ENCODE measurements at places on chromosomes 2 and 18. TPM values are rescaled to one million over a fixed set of nuclear protein-coding genes. Genes with fewer than 3 reads are reported as not detected.

GRCh38 chr2:74079522-74080341 lies 68.0 kb downstream of the BOLA3 start:
- H3K4me1 ChIP-seq = peaks cover 3% of the 10 kb centered on the region
- H3K4me3 ChIP-seq = no peak overlapping the region
- no peaks in the 10 kb centered on the region for H3K36me3 ChIP-seq
- H3K27ac ChIP-seq = no peak overlapping the region
- DNase-seq = no peak
- H3K27me3 ChIP-seq = no peaks in the 10 kb centered on the region

- no peak overlapping the region for H3K4me3 ChIP-seq
- H3K36me3 ChIP-seq = no peaks in the 10 kb centered on the region
- peaks cover 10% of the 10 kb centered on the region for H3K4me1 ChIP-seq
- no peaks in the 10 kb centered on the region for H3K27me3 ChIP-seq
These were observed 168.6 kb downstream of the BCL2 start for GRCh38 chr18:63150942-63151421.

DNA sequence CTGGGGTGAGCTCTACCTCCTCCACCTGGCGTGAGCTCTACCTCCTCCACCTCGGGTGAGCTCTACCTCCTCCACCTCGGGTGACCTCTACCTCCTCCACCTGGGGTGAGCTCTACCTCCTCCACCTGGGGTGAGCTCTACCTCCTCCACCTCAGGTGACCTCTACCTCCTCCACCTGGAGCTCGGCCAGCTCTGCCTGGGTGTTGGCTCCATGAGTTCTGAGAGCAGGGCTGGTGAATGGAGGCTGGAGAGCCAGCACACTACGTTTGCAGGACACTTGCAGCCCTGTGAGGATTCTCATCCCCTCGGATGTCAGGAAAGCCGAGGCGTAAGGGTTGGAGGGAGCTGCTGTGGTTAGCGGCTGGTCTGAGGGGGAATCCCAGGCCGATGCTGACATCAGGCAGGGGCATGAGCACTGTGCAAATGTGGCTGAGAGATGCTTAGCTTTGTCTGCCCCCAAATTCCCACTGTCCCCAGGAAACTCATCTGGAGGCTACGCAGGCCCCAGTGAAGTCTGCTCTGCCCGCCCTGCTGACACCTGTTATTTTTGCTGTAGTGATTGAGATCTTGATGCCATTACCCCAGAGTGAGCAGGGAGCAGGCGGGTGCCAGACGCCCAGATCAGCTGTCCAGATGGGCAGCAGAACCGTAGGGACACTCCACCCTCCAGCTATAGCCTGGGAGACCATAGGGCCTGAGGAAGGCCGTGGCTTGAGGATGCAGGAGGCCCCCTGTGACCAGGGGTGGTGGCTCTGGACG lies 3.3 kb downstream of the CROCC2 start:
- H3K27ac ChIP-seq = no peak overlapping the region
- H3K4me1 ChIP-seq = no peaks in the 10 kb centered on the region
- no peak for DNase-seq
- no peaks in the 10 kb centered on the region for H3K36me3 ChIP-seq

GRCh38 chr2:225495706-225496105 lies 96.2 kb downstream of the NYAP2 start:
- H3K27me3 ChIP-seq = no peaks in the 10 kb centered on the region
- H3K4me1 ChIP-seq = no peaks in the 10 kb centered on the region
- no peak overlapping the region for H3K27ac ChIP-seq
- no peak overlapping the region for H3K4me3 ChIP-seq

DNA sequence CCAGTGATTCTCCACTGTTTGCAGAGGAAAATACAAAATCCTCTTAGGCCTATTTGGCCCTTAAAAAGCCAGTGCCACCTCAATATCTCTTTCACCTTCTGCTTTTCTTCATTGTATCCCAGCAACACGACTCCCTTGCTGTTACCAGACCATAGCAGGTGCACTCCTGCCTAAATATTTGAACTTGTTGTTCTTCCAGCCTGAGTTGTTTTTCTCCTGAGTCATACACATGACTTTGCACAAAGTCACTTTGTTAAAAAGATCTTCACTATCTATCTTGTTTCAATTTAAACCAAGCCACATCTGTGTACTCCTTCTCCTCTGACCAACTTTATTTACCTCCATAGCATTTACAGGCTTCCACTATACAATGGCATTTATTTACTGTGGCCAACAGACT lies 103.6 kb downstream of the LRRTM4 start:
- no peak overlapping the region for H3K27ac ChIP-seq
- H3K4me1 ChIP-seq = no peaks in the 10 kb centered on the region
- no peaks in the 10 kb centered on the region for H3K27me3 ChIP-seq

- peak overlapping the region; percentile 33 for H3K27ac ChIP-seq
- no peaks in the 10 kb centered on the region for H3K36me3 ChIP-seq
- no peaks in the 10 kb centered on the region for H3K27me3 ChIP-seq
- no peaks in the 10 kb centered on the region for H3K4me1 ChIP-seq
- no peak overlapping the region for H3K4me3 ChIP-seq
These were observed 93.7 kb upstream of the WDR75 start for GRCh38 chr2:189347540-189347939.

- no peaks in the 10 kb centered on the region for H3K27me3 ChIP-seq
- H3K4me3 ChIP-seq = no peak overlapping the region
- no peaks in the 10 kb centered on the region for H3K36me3 ChIP-seq
These were observed 155.2 kb downstream of the AFF3 start for GRCh38 chr2:99987160-99987559.

- peak within 1 kb of the TSS; percentile 85 for H3K27ac ChIP-seq
- peak; percentile 69 for DNase-seq
- H3K27me3 ChIP-seq = peaks cover 6% of the 10 kb centered on the region
- no peaks in the 10 kb centered on the region for H3K36me3 ChIP-seq
- H3K4me1 ChIP-seq = peaks cover 7% of the 10 kb centered on the region
- peak within 1 kb of the TSS; percentile 41 for H3K4me3 ChIP-seq
These were observed at the start of gene FHOD3 for GRCh38 chr18:36297417-36298125. TSS of gene FHOD3 (plus strand) at chr18:36297713. CDS start at chr18:36297836, 123 bp downstream.

DNA sequence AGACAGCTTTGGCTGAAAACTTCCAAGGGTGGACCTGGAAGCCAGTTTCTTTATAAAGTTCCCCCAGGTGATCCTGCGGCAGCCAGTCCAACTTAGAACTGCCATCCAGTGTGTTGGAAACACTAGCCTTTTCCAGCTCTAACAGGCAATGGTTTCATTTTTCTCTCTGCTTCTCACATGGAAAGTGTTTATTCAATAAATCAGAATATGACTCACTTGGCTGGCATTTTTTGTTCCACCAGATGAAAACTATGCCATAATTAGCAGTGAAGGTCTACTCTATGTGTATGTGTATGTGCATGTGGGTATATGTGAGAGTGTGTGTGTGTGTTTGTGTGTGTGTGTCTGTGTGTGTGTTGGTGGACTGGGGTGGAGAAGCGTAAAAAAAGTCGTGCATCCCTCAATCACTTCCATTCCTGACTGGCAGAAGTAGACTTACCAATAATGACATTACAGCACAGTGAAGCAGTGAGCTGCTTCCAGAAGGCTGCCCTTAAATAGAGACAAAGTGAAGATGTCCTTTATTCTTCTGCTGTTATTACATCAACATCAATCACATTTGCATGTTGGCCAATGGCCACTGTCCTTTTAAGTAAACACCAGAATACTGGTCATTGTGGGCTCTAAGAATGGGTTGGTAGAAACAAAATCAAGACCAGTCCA lies 90.9 kb upstream of the SETBP1 start:
- H3K27me3 ChIP-seq = no peaks in the 10 kb centered on the region
- no peak for DNase-seq
- H3K27ac ChIP-seq = no peak overlapping the region
- no peak overlapping the region for H3K4me3 ChIP-seq
- no peaks in the 10 kb centered on the region for H3K4me1 ChIP-seq

DNA sequence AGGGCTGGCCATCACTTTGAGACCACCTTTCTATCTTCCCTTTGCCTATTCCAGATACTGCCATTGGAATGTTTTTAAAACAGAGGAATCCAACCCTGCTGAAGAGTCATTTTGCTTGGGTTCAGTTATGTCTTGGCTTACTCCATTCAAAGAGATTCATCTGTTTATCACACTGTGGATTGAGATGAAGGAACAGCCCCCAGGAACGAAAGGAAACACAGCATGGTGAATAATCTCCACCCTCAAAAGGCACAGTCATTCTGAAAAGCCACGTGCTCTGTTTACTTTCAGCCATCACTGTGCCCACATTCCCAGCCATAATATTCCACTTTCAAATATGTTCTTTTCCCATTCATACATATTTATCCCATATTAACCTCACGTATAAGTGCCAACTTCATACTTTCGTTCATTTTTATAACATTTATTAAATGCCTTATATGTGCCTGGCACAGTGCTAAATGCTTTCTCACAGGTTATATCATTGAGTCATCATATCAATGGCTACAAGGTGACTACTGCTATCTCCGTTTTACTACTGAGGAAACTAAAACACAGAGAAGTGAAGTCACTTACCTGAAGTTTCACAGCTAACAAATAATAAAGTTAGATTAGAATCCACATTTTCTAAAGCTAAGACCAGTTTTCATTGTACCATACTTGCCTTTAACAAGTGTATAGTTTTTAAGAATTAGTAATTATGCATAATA lies 143.6 kb downstream of the OSR1 start:
- H3K36me3 ChIP-seq = no peaks in the 10 kb centered on the region
- no peak overlapping the region for H3K4me3 ChIP-seq
- DNase-seq = no peak
- H3K4me1 ChIP-seq = no peaks in the 10 kb centered on the region
- H3K27me3 ChIP-seq = no peaks in the 10 kb centered on the region

GRCh38 chr2:112110966-112111365 lies 27.2 kb upstream of the FBLN7 start:
- no peaks in the 10 kb centered on the region for H3K27me3 ChIP-seq
- peaks cover 40% of the 10 kb centered on the region for H3K36me3 ChIP-seq
- no peaks in the 10 kb centered on the region for H3K4me1 ChIP-seq

DNA sequence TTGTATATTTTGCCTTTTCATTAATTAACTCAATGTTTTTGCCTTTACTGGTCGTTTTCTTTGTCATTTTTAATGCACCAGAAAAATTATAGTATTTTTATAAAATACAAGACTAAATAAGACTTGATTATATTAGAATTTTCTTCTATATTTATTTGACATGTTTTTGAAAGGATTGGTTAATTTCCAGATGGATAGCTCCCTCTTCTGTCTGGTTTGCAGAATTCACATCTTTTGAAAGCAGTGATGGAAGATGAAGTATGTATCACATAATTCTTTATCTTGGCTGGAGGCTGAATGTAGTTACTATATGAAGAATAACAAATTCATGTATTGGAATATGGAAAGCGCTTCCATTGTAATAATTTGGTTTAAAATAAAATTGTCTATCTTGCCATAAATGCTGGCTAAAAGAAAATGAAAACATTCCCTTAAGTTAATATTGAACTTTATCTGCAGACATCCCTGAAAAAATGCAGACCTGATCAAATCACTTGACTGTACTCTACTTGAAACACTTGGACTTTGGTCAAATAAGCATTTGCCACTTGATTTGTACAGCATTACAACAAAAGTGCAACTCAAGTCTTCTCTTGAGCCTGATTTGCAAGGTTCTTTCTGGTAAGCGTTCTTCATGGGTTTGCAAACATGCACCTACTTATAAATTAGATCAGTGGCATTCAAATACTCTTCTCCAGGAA lies 86.3 kb upstream of the EFEMP1 start:
- no peaks in the 10 kb centered on the region for H3K36me3 ChIP-seq
- H3K27ac ChIP-seq = no peak overlapping the region
- no peaks in the 10 kb centered on the region for H3K27me3 ChIP-seq
- DNase-seq = peak; percentile 58
- no peak overlapping the region for H3K4me3 ChIP-seq

- H3K36me3 ChIP-seq = peaks cover 42% of the 10 kb centered on the region
- H3K27ac ChIP-seq = peak overlapping the region; percentile 75
- no peak for DNase-seq
- H3K4me3 ChIP-seq = no peak overlapping the region
These were observed 53.4 kb downstream of the ADI1 start for GRCh38 chr2:3465844-3466481.

GRCh38 chr18:7895346-7895745 lies 328.2 kb downstream of the PTPRM start:
- no peaks in the 10 kb centered on the region for H3K36me3 ChIP-seq
- H3K4me3 ChIP-seq = no peak overlapping the region
- no peak overlapping the region for H3K27ac ChIP-seq
- no peaks in the 10 kb centered on the region for H3K27me3 ChIP-seq

DNA sequence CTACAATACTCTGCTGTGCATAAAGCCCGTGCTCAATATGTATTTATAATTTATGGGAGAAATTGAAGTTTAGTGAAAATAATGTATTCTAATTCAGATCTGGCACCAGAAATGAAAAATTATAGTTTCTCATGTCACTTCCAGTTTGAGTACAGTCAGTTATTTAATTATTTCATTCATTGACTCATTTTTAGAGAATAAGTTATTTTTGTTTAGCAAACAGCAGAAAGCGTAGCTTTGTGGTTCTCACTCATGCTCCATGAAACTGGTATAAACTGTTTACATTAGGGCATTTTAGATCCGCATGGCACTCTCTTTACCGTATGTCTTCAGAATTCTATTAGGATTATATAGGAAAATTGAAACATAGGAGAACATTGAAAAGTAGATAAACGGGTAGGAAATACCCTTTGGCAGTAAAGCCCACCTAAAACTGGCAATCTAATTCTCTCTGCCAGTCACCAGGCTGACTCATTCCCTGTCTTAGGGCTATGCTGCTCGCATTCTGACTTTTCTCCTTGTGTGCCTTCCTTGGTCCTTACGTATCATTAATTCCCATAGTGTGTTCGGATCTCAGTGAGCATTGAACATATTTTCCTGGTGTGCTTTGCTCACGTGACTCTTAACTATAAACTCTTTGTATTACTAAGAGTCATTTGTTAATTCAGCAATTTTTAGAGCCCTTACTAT lies 106.0 kb downstream of the ZNF236 start:
- H3K27me3 ChIP-seq = no peaks in the 10 kb centered on the region
- H3K4me1 ChIP-seq = peaks cover 22% of the 10 kb centered on the region
- no peak overlapping the region for H3K4me3 ChIP-seq
- H3K27ac ChIP-seq = no peak overlapping the region
- H3K36me3 ChIP-seq = peaks cover 22% of the 10 kb centered on the region

- H3K36me3 ChIP-seq = no peaks in the 10 kb centered on the region
- no peaks in the 10 kb centered on the region for H3K4me1 ChIP-seq
- H3K27ac ChIP-seq = no peak overlapping the region
- H3K4me3 ChIP-seq = no peak overlapping the region
- no peaks in the 10 kb centered on the region for H3K27me3 ChIP-seq
These were observed 68.1 kb downstream of the EPHA4 start for GRCh38 chr2:221503965-221504364.

DNA sequence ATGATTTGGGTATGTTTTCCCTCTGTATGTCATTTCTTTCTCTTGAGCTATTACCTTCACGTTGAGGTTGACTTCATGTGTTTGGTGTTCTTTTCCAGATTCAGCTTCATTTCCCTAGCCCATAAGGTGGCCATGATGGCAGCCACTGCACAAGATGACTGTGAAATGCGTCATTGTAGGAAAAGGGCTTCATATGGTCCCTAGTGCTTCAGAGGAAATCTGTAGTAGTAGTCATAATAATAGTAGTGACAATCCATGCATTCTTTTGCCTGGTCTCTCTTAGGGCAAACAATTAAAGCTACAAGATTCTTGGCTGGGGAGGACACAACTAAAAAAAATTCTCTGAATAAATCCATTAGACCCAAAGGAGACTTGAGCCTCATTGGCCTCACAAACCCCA lies 28.4 kb downstream of the AOX1 start:
- H3K27ac ChIP-seq = no peak overlapping the region
- H3K27me3 ChIP-seq = no peaks in the 10 kb centered on the region
- H3K36me3 ChIP-seq = peaks cover 5% of the 10 kb centered on the region
- no peaks in the 10 kb centered on the region for H3K4me1 ChIP-seq
- no peak overlapping the region for H3K4me3 ChIP-seq
- no peak for DNase-seq

Gene EVA1A
- total RNA-seq = 51.3 TPM

Gene IL18R1
- 35.5 TPM for total RNA-seq

Gene RAMP1
- total RNA-seq = 26.1 TPM

Gene SERPINE2
- 61.4 TPM for total RNA-seq

Gene SNORC
- total RNA-seq = 2.1 TPM

Gene CDK15
- total RNA-seq = 2.3 TPM

Gene RBBP8
- 33.8 TPM for total RNA-seq

Gene UCN
- 2.0 TPM for total RNA-seq
